ENCODE measurements at places on chromosomes 5 and 9.

DNA sequence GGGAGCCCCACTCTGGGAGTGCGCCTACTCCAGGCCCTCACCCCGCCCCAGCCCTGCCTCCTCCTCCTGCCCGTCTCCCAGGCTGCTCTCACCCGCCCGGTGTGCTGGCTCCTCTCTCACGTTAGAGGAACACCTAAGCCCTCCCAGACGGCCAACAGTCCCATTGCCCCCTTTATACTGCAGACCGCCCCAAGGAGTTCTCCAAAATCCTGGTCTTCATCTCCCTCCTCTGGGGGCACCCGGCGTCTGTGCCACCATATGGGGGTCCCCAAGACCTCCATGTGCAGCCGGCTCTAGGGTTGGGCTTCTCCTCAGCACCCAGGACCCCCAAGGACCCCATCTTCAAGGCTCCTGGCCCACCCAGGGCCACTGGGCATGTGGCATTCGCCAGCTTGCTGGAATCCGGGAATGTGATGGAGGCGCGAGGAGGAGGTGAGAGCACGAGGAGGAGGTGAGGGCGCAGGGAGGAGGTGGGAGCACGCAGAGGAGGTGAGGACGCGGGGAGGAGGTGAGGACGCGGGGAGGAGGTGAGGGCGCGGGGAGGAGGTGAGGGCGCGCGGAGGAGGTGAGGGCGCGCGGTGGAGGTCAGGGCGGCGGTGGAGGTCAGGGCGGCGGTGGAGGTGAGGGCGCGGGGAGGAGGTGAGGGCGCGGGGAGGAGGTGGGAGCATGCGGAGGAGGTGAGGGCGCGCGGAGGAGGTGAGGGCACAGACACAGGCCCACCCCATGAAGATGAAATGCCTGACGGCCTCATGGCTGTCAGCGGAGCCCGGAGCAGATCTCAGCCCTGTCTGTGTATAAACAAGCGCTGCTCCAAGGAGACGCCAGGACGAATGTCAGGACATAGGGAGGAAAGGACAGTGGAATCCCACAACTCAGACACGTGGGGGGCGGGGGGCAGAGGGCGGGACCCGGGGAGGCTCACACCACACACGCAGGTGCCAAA is 41.2 kb downstream of the EXD3 start:
- no peak for DNase-seq

DNA sequence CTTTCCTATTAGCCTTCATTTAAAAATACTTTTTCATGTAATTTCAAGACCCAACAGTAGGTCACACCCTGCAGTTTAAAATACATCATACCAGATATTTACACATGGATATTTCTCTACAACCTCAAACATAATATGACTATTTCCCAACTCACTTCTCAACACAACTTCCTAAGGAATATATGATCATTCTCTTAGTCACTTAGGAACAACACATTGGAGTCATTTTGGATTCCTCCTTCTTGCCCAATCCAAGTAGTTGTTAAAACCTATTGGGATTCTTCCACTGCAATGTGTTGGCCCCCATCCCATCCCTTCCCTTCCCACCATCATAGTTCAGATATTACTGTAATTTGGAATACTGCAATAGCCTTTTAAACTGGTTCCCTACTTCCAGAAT is 145.5 kb downstream of the DCP2 start:
- no peak for DNase-seq

DNA sequence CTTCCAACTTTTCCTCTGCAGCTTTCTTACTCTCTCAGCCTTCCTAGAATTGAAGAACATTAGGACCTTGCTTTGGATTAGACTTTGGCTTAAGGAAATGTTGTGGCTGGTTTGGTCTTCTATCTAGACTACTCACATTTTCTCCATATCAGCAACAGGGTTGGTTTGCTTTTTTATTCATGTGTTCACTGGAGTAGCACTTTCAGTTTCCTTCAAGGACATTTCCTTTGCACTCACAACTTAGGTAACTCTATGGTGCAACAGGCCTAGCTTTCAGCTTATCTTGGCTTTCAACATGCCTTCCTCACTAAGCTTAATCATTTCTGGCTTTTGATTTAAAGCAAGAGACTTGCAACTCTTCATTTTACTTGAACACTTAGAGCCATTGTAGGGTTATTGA is 153.1 kb downstream of the CCDC192 start:
- no peak for DNase-seq

DNA sequence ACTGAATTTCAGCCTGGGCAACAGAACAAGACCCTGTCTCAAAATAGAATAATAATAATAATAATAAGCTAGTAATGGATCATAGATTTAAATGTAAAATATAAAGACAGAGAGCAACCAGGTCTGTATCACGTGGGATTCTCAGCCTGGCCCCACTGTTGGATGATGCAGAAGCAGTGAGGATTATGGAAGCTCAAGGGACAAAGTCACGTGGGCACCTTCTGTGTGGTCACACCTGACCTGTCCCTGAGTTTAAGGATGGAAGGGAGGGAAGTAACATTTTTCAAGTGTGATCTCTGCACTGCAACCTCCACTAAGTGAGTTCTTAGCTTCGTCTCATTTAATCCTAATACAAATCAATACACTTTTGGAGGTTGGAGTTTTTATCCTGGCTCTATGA is 212.5 kb upstream of the IER5L start:
- DNase-seq = no peak

- DNase-seq = no peak
Measured at GRCh38 chr9:87157366-87158031, 210.2 kb upstream of the GAS1 start.

DNA sequence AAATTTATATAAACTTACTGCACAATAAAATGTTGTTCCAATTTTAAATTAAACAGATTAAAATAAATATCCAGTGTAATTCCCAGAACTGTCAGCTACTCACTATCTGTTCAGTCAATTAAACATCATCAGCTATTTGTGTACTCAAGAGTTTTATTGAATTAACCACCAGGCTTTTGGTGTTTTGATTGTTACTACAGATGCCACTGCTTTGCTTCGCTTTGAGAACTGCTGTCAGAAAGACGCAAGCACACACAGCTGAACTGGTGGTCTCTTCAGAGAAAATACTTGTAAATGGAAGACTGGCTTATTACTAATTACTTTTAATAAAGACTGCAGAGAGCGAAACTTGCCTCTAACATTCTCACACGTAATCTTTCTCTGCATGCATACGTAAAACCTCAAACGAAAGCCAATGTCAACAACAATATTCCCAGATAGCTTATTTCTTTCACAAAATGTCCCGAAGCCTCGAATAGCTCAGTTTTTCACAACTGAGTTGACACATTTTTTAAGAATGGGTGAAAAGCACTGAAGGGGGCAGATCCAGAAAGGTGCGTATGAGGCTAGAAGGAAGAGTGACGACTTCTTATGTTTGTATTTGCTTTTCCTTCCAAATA is 259.6 kb upstream of the RPS23 start:
- DNase-seq = no peak

- DNase-seq = no peak
Measured at GRCh38 chr5:174402222-174402812, 322.1 kb upstream of the MSX2 start.

GRCh38 chr5:14869233-14869632 is 2.3 kb downstream of the ANKH start:
- DNase-seq = no peak

GRCh38 chr5:65305913-65306312 is 175.8 kb downstream of the ADAMTS6 start:
- no peak for DNase-seq

DNA sequence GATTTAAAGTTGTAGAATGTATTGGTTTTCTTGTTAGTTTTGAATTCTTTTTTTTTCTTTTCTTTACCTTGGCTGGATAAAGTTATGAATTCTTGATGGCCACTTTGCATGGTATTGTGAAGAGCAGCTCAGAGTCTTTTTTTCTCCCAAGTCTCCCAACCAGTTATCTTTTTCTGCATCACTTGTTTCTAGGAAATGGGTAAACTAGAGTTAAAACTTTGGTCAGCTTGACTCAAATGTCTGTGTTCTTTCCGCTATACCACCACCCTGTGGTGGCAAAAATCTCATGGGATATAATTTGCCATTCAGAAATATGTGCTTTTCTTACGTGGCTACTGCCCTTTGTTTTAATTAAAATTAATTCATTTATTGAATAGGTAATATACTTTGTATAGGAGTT is 113.2 kb downstream of the UNC13B start:
- no peak for DNase-seq

DNA sequence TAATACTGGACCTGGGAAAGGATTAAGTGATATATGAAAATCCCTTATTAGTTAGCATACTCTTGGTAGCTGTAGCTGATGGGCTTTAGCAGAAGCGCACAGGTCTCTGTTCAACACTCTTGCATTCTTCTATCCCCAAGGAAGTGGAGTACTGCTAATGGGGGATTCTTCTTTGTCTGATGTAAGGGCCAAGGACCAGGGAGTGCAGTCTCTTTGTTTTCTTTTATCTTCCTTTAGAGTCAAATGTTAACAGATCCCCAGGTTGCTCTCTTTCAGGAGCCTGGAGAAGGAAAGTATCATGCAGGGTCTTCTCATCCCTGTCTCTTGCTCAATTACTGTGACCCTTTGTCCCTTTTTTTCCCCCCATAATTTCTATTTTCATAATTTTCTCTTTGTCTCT is 1146.9 kb upstream of the DMAC1 start:
- no peak for DNase-seq

DNA sequence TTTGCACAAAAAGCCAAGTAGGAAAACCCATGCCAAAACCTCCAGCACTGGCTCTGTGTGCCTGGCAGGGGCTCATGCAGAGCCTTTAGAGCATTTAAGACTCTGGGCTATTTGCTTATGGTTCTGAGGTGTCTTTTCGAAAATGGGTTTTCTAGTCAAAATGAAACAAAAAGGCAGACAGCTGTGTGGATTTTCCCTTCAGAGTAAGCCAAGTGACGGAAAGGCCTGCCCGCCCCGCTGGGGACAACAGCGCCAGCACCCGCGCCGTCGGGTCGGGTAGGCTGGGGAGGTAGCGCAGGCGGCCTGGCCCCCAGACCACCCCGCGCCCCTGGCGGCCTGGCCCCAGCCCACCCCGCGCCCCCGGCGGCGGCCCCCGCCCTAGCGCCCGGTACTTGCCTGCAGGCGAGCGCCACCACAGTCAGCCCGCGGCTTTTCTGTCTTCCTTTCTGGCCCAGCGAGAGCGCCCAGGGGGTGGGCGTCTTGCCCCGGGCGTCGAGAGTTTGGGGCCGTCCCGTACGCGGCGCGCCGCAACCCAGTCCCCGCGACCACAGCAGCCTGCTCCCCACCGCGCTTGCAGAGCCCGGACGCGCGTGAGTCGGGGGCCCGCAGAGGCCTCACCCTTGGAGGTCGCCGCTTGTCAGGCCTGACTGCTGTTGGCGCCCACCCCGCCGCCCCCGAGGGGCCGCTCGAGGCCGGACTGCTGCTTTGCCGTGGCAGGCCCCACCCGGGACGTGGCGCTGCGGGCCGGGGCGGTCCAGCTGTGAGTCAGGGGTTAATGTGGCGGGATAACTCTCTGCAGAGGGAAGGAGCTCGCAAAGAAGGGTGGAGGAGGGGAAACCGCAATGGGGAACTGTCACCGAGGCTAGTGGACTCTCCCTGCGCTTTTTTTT is at the start of gene TICAM2:
Gene TICAM2, minus strand, starts transcription at position 779 of the 890 bp plus-strand sequence. CDS start 21,223 bp downstream, outside the sequence.
- DNase-seq = no peak

- DNase-seq = no peak
Measured at GRCh38 chr9:81363916-81364480, 325.3 kb downstream of the TLE1 start.

DNA sequence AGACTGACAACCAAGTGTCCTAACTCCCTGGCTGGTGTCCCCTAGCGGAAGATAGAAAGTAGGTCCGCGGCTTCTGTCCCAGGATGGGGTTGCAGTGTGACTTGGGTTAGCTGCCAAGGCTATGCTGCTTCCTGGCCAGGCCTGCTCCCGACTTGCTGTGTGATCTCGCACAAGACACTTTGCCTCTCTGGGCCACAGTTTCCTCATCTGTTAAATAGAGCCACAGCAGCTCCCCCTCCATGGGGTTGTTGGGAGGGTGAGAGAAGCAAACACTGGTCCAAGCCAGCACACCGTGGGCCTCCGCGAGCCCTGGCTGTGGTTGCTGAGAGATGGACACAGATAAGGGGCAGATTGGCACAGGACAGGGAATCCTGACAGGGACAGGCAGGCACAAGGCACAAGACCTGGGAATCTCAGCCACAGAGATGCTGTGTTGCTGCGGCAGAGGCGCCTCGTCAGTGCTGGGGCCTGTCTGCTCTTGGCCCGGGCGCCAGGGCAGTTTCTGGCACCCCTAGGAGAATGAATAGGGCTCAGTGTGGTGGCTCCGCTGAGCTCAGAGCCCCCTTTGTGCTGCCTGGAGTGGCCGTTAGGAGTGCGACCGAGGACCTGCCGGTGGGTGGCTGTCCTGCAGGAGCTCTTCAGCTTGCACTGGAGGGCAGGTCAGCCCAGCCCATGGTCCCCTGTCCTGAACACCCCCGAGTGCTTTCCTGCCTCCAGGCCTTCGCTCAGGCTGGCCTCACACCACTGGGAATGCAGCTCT is 1.8 kb upstream of the SH2D3C start:
- no peak for DNase-seq

DNA sequence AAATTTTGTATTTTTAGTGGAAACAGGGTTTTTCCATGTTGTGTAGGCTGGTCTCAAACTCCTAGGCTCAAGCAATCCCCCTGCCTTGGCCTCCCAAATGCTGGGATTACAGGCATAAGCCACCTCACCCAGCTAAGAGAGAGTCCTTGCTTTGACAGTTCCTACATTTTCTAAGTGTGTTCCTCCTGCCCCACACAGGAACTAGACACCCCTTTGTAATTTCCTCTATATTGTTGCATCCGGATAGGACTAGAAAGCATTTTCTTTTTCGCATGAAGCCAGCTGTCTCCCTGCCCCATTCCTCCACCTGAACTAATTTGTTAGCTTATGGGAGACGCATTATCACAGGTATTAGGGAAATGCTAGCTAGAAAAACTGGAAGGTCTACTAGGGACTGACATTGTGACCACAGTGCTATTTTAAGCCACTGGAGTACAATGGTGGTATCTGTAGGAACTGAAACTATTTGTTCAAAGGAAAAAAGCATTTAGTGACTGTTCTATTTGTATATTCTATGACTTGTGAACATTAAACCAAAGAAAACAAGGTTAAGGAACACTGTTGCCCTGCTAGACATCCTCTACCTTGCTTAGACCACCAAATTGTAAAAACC is 214.1 kb downstream of the SMARCA2 start:
- no peak for DNase-seq

DNA sequence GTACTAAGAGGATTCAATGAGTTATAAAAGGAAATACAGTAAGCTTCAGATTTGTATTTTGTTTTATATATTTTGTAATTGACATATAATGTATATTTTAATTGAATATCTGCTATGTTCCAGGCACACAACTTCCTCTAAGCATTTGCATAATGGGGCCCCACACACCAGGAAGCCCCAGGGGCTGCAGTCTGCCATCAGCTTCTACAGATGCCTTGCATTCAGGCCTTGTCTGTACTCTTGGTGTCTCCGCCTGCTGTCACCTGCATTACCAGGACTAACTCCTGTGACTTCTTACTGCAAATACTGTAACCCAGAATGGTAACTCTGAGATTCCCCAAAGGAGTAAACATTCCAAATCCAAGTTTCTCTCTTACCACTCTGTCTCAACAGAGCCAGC is 20.6 kb downstream of the ARL15 start:
- DNase-seq = no peak

- DNase-seq = no peak
Measured at GRCh38 chr5:145495196-145495595, 339.9 kb downstream of the PRELID2 start.
